HuH-7.5 (cell line): ENCODE measurements at places on chromosomes 5 and 9.

DNA sequence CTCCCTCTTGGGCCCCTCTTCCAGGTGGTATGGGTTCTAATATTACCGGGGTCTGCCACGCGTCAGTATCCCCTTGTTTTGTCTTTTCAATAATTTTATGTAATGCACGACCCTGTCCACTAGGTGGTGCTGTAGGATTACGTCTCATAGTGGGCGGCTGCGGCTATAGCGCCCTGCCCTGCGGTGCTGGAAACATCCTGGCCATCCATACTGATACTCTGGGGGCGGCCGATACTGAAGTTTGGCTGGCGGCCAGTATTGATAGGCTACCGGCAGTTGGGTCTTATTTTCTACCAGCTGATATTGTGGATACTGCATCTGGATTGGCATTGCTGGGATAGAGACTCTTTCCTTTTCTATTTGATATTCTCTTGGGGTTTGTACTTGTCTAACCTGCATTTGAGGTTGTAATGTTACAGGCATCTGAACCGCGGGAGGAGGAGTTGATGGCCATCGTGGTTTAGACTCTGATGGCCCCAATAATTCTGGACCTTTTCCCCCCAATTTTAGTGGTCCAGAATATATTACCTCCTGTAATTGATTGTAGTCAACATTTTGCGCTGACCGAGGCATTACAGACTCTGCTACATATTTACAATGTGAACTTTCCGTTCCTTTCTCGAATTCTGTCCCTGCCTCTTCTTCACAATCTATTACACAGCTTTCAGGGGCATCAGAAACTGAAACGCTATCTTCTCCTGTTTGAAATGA, 3.3 kb upstream of the TMEM141 start:
- peak; percentile 79 for DNase-seq

DNA sequence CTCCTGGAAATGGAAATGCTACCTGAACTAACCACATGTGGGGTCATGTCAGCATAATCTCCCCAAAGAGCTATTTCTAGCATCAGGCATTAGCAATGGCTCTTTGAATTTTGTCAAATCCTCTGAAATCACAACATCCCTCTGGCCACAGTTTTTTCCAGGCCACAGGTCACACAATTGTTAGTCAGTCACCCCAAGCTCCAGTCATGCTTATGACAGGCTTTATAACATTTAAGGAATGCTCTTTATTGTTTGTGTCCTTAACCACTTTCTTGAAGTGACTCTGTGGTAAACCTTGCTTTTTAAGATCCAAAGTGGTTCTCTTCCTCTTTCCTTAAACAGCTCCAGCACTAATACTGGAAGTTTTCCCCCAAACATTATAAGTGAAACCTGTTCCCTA, 169.2 kb upstream of the HMHB1 start:
- no peak for DNase-seq

GRCh38 chr9:129886226-129887174, 51.2 kb downstream of the USP20 start:
- no peak for DNase-seq

DNA sequence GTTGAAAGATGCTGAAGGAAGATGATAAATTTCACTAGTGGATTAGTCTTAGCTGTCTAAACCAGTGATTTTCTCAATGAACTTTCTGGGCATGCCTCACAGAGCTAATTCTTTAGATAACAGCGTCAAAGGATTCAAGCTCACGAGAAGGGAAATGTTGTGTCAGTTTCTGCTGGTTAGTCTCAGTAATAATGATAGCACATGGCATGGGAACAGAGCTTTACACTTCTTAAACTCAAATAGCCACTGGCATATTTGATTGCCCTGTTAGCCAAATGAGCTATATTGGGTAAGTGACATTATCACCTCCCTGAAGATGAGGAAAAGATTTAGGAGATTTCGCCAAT, 139.3 kb upstream of the NR3C1 start:
- no peak for DNase-seq

DNA sequence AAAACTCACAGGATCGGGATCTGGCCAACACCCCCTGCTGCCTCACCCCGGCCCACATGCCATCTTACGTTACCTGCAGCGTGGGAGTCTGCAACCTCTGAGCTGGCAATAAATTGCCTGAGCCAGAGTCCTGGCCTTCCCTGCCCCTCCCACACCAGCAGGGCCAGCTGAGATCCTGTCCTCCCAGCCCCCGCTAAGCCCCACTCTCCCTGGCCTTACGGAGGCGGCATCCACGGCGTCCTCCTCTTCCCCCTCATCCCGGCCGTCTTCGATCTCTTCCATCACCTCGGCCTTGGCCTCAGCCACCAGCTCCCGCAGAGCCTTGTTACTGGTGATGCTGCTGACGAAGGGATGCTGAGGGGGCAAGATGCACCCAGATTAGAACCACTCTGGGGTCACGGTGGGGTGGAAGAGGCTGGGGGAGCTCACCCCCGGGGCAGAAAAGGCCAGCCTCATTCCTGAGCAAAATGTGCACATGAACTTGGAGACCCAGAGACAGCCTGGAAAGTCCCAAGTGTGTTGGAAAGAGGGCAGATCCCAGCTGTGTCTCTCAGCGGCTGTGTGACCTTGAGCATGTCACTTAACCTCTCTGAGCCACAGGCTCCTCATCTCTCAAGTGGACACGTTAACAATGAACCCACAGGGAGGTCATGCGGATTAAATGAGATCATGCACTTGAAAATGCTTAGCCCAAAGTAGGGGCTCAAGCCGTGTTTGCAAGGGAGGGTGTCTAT, 89.9 kb upstream of the FBXW11 start:
- DNase-seq, result no peak

DNA sequence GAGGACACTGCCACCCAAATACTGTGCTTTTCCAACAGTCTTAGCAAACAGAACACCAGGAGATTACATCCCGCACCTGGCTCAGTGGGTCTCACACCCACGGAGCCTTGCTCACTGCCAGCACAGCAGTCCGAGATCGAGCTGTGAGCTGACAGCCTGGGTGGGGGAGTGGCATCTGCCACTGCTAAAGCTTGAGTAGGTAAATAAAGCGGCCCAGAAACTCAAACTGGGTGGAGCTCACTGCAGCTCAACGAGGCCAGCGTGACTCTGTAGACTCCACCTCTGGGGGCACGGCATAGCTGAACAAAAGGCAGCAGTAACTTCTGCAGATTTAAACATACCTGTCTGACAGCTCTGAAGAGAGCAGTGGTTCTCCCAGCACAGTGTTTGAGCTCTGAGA, 28.8 kb downstream of the EPB41L4A start:
- no peak for DNase-seq

DNA sequence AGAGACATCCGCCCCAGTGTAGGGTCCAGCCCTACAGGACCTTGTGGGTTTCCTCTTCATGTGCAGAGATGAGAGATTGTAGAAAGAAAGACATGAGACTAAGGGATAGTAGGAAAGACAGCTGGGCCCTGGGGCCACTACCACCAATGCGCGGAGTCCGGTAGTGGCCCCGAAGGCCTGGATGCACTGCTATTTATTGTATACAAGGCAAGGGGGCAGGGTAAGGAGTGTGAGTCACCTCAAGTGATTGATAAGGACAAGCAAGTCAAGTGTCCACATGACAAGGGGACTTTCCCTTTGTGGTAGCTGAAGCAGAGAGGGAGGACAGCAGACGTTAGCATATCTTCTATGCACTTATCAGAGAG, 6.2 kb upstream of the TMEM141 start:
- no peak for DNase-seq

GRCh38 chr5:138179277-138179857, 455 bp downstream of the KIF20A start:
- DNase-seq, result no peak

DNA sequence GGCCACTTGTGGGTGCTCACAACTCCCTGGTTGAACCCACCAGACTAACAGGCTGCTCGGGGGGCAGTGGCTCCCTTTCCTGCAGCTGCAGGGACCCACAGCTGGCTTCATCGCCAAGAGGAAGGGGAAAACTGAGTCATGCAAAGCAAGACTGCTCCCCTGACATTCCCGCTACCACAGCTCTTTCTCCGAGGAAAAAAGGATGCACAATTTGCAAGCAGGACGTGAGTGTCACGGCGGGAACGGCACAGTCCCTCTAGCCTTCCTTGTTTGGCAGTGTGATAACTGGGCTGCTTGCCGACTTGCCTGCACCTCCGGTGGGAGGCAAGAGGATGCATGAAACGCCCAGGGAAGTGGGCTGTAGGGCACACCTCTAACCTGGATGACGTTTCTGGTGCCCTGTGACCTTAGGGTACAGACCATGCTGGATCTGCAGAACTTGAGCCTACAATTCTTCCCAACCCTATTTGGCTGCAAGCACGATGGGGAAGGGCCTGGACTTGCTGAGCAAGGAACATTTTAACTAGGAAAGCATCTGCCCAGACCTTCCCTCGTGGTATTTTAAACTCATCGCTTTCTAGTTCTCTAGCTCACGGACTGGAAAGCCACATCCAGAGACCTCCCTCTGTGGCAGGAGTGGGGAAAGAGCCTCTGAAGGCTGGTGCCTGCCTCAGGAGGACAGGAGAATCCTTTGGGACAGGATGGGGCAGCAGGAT, 7.8 kb downstream of the SH3PXD2B start:
- no peak for DNase-seq

GRCh38 chr5:76376866-76377230, 26.2 kb upstream of the IQGAP2 start:
- no peak for DNase-seq

- no peak for DNase-seq
These were observed 213.5 kb downstream of the GLIS3 start for GRCh38 chr9:4086119-4087090.

GRCh38 chr9:109619310-109619709, 121.2 kb upstream of the PTPN3 start:
- no peak for DNase-seq

DNA sequence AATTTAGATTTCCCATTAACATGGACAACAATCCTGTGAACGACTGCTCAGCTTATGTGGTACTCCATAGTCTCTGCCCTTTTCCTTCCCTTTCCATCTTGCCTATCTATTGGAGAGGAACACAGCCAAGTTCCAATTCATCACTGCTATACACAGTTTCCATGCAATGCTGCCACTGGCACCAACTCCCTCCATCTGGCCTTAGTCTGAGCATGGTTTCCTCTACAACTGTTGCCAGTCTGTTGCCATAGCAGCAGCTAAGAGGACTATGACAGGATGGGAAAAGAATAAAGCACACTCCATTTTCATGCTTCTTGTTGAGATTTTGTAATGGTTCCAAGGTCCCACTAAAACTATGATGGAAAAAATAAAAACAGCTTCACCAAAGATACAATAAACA, 189.0 kb downstream of the HCN1 start:
- DNase-seq, result no peak

- DNase-seq, result no peak
These were observed 170.4 kb downstream of the SYK start for GRCh38 chr9:90972057-90972456.

- no peak for DNase-seq
These were observed 274.9 kb downstream of the PIK3R1 start for GRCh38 chr5:68490406-68490805.

- no peak for DNase-seq
These were observed 2.7 kb downstream of the SURF1 start for GRCh38 chr9:133353548-133353947.

DNA sequence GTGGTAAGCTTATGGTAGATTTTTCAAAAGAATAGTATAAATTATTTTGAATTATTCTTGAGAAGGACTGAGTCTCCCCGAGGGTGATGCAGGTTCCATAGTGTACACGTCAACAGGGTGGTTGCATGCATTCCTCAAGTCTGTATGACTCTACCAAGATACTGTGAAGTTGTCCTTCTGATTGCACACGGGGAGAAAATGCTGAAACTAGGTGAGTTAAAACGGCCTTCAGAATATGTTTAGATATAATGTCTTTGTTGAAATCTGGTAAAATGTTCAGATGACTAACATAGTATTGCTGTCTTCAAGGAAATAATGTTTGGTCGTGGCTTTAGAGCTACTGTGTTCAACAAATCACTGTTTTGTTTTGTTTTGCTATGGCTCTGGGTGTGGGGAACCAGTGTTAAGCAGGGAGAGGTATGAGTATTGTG, 22.4 kb upstream of the TNFAIP8 start:
- no peak for DNase-seq

DNA sequence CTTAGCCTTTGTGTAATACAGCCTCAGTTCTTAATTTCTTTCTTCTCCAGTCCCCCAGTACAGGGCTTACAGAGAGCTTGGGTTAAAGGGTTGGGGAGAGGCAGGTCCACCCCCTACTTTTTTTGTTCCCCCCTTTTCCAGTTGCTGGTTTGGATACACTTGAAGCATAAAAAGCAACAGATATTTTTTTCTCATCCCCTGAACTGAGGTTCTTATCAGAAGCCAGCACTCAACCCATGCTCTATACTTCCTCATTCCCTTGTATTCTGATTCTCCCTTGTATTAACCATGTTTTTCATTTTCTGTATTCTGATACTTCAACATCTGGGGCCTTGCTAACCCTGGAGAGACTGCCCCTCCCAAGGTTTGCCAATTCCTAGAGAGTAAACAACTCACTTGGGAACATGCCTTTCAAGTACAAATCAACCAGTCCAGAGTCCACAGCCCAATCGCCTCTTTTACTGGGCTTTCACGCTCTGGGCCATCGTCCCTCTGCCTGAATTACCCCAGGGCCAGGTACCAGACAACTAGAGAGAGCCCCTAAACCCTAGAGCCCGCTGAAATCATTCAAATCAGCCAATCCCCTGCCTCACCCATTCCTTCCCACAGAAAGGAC, 333.4 kb upstream of the PUM3 start:
- no peak for DNase-seq

GRCh38 chr5:59757442-59757841, 136.1 kb downstream of the PDE4D start:
- DNase-seq, result no peak

- DNase-seq, result no peak
These were observed 92.3 kb downstream of the FSTL4 start for GRCh38 chr5:133520062-133520461.

- DNase-seq, result no peak
These were observed 4.2 kb downstream of the SKP2 start for GRCh38 chr5:36156121-36156601.

DNA sequence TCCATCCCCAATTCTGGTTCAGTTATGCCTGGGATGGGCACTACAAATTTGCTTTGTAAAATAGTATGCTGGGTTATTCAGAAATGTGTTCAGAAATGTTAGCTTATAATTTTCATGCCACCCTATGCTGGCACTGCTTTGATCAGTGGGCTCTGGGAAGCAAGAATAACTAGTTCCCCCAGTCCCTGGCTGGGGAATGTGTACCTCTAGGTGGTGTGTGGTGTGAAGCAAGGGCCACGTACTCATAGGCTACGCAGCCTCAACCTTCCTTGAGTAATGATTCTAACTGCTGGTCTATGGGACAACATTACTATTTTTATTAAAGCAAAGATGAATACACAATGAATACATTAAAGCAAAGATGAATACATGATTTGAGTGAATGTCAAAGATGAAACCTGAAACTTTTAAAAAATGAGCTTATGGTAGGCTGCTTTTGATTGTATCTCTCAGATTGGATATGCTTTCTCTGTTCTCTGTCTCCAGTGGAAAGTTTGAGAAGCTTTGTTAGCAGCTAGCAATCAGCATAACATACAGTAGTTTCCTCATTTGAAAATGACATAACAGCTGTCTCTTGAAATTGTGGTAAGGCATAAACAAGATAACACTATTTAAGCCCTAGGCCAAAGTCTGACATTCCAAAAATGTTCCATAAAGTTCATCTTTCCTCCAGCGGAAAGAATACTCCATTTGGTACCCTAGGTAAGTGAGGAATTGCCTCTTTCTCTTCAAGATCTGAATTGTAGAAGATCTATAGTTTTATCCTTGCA, 174.7 kb upstream of the NFIB start:
- no peak for DNase-seq
